ENCODE measurements at places on chromosomes 7 and 10.

GRCh38 chr10:13990392-13990805, 340.3 kb downstream of the FRMD4A start:
- DNase-seq, result no peak

- DNase-seq, result no peak
Measured at GRCh38 chr7:140267381-140268226, 90.8 kb upstream of the KDM7A start.

DNA sequence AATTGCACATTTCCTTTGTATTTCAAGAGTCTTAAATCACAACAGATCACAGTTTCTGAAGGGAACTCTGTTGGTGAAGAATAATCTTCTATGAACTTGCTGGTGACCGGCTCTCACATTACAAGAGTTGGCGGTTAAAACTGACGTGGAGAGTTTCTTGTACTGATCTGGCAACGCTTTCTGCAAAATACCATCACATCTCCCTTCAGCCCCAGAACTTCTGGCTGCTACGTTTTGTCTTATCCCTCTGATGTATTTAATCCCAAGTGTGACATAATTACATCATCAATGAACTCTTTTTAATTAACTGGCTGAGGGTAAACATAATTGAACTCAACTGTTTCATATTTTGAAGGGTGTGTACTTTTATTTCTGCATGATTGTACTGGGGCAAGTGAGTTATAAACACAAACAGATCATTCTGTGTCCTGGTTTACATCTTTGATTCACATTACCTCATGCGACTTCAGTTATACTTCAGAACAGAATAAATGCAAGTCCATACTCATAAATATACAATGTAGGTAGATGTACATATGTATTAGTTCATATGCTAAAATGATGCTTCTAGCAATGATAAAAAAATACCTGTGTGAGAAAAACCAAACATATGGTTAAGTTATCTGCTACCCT, 105.1 kb upstream of the NPVF start:
- DNase-seq, result no peak

DNA sequence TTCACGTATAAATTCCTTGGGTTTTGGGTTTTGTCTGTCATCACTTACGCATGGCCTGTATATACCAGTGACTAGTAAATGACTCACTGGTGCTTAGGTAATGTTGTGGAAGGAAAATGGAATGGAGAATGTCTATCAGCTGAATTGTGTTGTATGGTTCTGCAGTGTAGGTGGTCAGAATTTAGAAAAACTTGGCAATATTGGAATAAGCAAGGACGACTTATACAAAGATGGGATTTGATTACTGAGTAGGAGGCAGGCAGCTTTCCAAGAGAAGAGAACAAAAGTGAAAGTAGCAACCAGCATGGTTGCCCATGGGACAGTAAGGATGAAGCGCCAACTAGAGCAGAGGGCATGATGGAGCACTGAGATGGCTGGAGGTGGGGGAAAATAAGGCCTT, 168.6 kb upstream of the CSTF2T start:
- no peak for DNase-seq

DNA sequence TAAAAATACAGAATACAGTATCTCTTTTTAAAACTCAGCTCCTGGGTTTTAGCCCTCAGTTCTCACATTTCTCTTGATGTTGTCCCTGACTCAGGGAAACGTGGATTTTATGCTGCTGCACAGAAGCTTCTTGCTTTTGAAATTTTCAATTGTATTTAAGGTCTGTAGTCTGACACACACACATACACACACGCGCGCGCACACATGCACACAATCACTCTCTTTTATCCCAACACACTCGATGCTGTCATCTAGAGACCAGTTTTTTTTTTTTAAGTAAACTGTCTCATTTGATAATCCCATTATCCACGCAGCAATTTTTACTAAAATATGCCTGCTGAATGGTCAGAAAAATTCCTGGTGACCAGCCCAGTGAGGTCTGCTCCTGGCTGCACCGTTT, 108.6 kb downstream of the KMT2E start:
- no peak for DNase-seq

- DNase-seq, result no peak
Measured at GRCh38 chr7:40604601-40605438, 470.0 kb downstream of the SUGCT start.
